ENCODE measurements at places on chromosomes 2 and 18.
A peak's percentile ranks its signal among the peaks of the same experiment; 100 is the strongest.

- no peak for DNase-seq
These were observed 420.3 kb upstream of the CHAC2 start for GRCh38 chr2:53347269-53347668.

- no peak for DNase-seq
These were observed 26.1 kb downstream of the MPHOSPH10 start for GRCh38 chr2:71156573-71156972.

GRCh38 chr2:232028631-232029030 is 67.1 kb downstream of the DIS3L2 start:
- DNase-seq, result no peak

GRCh38 chr2:198127627-198128026 is 323.2 kb downstream of the PLCL1 start:
- peak; percentile 15 for DNase-seq

DNA sequence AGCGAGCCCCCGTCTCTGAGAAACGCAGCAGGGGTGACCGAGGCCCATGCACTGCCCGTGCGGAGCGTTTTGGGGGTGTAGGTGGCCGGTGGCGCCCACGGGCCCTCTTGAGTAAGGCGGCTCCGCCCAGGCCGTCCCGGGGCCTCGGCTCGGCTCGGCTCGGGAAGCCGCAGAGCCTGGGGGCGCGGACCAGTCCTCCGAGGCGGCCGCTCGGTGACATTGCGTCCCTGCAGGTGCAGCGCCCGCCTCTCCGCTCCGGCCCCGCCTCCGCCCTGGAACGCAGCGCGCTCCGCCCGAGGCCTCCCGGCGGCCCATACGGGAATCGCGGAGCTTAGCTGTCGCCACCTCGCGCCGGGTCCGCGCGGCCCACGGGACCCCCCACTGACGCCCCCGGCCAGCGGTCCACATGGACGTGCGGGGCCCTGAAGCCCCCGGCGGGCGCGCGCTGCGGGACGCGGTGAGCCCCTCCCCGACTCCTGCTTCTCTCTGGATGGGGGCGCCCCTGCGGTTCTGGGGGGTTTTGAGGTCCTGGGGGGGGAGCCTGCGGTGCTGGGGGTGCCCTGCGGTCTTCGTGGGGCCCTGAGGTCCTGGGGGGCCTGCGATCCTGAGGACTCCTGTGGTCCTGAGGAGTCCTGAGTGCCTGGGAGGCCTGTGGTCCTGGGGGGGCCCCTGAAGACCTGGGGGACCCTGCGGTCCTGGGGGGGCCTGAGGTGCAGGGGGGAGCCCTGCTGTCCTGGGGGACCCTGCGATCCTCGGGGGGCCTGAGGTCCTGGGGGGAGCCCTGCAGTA is at the start of gene HSBP1L1:
HSBP1L1 (plus strand) TSS at position 314 of the 789 bp plus-strand sequence; CDS start at position 407, 93 bp downstream.
- peak; percentile 58 for DNase-seq

DNA sequence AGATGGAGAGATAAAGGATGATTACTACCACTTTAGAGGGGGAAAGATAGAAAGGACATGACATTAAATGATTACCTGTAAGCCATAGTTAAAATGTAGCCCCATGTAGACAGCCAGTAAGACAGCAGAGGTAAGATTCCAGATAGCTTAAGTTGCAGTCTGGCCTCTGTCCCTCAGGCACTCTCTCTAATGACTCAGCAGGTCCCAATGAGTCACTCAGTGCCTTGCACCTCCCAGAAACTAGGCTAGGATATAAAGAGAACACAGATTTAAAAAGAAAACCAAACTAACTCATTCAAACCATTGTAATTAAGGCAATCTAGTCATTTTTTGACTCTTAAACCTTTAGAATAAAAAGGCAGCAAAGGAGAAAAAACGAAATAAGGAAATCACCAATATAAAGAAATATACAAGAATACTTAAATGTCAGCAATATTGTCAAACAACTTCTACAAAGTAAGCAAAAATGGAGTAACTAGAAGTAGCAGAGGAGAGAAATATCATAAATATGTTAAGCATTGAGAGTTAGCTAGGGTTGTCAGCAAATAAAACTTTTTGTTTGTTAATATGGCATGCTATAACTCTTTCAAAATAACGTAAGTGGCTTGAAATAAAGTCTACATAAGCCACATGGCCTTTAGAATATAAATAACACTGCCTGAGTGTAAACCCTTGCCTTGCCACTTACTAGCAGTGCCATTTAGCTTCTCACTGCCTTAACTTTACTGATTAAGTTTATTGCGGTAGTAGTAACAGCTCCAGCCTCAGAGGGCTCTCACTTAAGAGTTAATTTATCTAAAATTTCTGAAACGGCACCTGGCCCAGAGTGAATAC is 48.5 kb downstream of the SOCS6 start:
- no peak for DNase-seq

GRCh38 chr2:212914392-212914791 is 237.0 kb downstream of the IKZF2 start:
- no peak for DNase-seq

DNA sequence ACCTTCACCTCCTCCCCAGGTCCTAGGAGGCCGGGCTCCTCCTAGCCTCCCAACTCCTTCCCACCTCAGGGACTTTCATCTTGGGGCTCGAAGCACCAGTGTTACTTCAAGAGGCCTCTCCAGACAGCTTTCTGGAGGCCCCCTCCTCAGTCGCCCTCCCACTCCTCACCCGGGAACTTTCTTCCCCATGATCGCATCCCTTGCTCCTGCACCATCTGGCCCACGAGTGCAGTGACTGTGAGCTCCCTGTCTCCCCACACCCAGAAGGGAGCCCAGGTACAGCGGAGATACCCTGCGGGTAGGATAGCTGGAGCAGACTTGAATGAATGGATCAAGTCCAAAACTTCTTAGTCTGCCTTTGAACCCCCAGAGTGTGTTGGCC is 6.1 kb downstream of the ERFE start:
- DNase-seq, result no peak

- DNase-seq, result no peak
These were observed 358.9 kb downstream of the ZEB2 start for GRCh38 chr2:144161061-144161460.

GRCh38 chr2:147512206-147512605 is 332.6 kb upstream of the ACVR2A start:
- DNase-seq, result no peak

- no peak for DNase-seq
These were observed 616 bp downstream of the EML6 start for GRCh38 chr2:54723996-54724559.

GRCh38 chr2:10042301-10043161 is 819 bp upstream of the KLF11 start:
- no peak for DNase-seq

- DNase-seq, result no peak
These were observed 90.6 kb downstream of the TWIST2 start for GRCh38 chr2:238938401-238939055.

DNA sequence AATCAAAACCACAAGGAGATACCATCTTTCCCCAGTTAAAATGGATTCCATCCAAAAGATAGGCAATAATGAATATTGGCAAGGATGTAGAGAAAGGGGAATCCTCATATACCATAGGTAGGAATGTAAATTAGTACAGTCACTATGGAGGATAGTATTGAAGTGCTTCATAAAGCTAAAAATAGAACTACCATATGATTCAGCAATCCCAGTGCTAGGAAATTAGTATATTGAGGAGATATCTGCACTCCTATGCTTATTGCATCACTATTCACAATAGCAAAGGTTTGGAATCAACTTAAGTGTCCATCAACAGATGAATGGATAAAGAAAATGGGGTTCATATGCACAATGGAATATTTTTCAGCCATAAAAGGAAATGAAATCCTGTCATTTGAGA is 251.2 kb downstream of the ZNF804A start:
- DNase-seq, result no peak

All from activated CD4-positive, alpha-beta T cell treated with anti-CD3 and anti-CD28 coated beads for 1 hour (primary cell).